ENCODE measurements at places on chromosomes 11 and 22.

- DNase-seq: no peak
Observed at GRCh38 chr11:86669424-86669823, 3.0 kb downstream of the ME3 start.

- no peak for DNase-seq
Observed at GRCh38 chr22:47121791-47122190, 359.3 kb downstream of the TBC1D22A start.

DNA sequence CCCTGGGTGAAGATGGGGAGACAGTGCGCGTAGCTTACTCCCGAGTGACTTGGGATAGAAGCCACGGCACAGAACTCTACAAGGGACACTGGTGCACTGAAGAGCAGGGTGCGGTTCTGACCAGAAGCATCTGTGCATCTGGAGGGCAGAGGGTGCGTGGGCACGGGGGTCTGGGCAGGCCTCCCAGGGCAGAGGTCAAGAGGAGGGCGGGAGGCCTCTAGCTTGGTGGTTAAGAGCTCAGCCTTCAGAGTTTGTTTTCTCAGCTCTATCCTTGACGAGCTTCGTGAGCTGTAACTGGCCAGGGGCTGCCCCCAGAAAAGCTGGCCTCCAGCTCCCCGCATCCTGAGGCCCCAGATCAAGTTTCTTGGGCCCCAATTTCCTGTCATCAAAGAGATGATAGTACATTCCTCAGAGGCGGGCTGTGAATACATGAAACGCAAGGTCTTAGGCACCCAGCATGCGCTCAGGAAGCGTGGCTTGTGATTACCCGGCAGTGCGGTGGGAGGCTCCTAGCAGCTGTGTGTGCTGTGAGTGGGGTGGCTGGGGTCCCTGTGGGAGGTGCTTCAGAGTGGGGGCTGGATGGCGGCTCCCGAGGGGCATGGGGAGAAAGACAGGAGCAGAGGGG, 6.0 kb upstream of the BID start:
- DNase-seq: no peak

- no peak for DNase-seq
Observed at GRCh38 chr11:27497284-27497866, 9.2 kb downstream of the LIN7C start.

DNA sequence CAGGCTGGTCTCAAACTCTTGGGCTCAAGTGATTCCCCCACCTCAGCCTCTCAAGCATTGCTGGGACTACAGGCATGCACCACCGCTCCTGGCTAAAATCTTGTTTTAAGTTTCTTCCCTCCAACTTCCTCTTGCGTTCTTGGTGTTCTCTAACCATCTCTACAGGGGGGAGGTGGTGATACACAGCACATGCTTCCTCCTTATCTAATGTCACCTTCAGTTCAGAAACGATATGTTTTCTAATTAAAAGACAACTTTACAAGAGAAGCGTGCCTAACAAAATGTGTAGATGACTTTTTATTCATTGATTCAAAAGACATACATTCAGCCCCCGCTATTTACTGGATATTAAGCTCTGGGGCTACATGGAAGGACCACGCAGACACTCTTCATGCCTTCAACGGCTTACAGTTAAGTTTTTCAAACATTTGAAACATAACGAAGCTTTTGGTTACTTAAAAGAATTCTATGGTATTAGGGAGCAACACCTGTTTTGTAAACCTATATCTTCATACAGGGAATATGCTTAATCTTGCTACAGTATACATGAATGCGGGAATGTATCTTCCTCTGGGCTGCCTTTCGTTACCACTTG, 933 bp upstream of the DLAT start:
- no peak for DNase-seq

DNA sequence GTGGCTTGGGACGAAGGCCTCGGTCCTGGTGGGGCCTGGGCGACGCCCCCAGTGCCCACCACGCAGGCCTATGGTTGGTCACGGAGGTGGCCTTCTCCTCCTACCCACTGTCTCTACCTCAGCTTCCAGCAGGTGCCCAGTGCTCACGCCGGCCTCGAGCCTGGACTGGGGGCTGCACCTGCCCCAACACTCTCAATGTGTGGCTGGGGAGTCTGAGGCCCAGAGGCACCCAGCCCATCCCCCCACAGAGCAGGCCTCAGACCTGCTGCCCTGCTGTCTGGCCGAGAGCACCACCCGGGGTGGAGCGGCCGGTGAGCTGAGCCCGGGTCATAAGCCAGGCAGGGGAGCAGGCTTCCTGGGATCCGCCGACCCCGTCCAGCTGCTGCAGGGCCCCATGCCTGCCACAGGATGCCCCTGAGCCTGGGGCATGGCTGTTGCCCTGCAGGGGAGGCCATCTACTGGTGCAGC, 28.6 kb upstream of the MUC5AC start:
- no peak for DNase-seq

- DNase-seq: no peak
Observed at GRCh38 chr22:49157529-49158339, 669.9 kb downstream of the BRD1 start.

DNA sequence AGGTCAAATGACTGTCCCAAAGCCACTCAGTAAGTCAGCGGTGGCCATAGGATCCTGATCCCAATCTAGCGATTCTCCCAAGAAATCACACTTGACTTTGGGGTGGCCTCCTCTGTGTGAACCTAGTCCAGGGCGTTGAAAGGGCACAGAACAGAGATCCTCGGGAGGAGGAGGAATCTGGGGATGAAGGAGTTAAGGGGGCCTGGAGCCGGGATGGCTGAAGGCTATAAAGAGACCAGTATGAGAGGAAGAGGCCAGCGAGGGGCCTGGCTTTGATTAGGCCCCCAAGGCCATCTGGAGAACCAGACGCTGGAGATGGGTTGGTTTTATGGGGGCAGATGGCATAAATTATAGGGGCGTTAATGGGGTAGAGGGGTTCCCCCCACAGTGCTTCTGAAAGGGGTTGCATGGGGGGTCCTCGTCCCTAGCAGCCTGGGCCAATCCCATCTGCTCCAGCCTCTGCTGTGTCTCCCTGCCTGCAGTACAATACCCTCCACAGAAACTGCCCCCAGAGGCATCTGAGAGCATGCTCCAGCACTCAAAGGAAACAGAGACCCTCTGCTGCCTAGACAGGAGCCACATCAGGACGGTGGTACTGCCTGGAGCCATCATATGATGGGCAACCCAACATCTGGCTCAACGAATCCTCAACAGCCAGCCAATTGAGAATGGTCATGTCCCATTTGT, 35.2 kb upstream of the TRIM29 start:
- no peak for DNase-seq

GRCh38 chr11:99682646-99683045, 661.9 kb downstream of the CNTN5 start:
- no peak for DNase-seq

DNA sequence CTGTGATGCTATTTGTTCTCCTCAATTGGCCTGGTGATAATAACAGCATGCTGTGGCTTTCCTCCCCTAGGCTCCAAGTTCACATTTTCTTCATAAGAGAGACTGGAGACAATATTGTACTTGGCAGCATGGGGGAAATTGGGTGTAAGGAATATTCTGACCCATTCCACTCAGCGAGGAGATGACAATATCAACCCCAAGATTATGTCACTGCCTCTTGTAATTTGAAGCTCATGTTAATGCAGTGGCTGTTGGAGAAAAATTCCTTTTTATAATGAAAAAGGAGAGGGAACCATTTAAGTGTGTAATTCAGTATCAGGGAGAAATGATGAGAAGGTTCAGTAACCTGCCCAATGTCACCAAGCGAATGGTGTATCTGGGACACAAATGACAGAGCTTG, 665.8 kb downstream of the NTM start:
- DNase-seq: no peak

GRCh38 chr22:19884954-19885751, 30.5 kb upstream of the GNB1L start:
- no peak for DNase-seq

DNA sequence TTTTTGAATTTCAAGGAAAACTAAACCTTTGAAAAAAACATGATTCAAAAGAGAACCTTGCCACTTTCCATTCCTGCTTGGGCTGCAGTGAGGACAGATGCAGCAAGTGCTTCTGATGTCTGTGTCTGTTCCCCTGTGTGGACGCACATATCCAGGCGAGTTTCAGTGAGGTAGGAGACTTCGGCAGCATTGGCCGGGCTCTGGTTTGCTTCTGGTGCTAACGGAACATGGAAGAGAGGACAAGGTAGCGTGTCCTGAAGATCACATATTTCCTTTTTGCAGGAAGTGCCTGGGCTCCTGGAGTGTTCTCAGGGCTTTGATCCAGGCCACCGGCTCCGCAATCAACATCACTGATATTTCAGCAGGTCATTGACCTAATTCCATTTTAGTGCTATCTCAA, 33.1 kb upstream of the IGLL5 start:
- DNase-seq: no peak

GRCh38 chr22:46596819-46597218, 23.4 kb upstream of the GRAMD4 start:
- peak; percentile 93 for DNase-seq

DNA sequence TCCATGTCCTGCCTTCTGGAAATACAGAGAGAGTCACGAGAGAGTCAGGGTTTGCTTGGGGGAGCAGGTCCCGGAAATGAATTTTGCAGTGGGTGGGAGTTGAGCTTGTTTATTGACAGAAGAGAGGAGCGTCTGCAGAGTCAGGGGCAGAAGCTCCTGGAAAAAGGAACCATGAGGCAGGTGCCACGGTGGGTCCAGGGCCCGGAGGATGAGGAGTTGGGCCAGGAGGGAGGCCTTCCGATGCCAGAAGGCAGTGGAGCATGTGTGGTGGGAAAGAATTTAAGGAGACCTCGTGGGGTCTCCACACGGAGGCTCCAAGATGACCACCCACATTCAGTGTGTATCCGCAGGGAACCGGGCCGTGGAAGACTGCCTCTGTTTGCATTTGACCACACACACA, 461.2 kb downstream of the BRD1 start:
- DNase-seq: no peak

DNA sequence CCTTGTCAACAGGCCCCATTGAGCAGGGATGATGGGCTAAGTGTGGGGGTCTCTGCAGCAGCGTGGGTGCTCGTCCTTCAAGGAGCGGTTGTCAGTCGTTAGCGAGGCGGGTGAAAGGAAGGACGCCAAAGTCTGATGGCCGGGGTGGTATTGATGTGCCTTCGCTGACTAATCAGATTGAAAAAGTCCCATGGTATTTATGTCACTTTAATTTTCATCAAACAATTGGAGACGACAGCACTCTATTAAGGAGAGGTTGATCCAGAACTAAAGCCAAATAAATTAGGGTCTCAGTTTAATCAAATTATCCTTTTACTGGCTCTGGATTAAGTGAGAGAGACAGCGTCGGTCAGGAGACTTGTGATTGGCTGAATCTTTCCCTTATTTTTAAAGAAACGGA, 9.6 kb downstream of the HTATIP2 start:
- DNase-seq: no peak

- no peak for DNase-seq
Observed at GRCh38 chr11:65003282-65003681, 6.5 kb upstream of the BATF2 start.

GRCh38 chr11:114345575-114346222, 49.5 kb downstream of the NNMT start:
- DNase-seq: no peak

DNA sequence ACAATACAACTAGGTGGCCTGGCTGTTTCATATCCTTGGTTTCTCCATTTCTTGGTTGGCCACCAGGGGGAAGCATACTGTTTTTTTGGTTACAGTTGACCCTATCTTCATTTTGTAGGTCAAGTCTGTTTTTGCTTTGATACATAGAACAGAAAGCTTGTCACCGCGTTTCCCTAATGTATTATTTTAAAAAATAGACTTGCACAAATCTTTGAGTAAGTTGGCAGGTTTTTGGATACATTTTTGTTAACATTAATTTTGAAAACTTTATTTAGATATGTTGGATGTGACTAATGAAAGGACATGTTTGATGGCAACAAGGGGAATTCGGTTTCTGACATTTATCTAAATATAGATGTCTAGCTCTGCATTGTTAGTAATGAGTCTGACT, 3.0 kb downstream of the NCR3LG1 start:
- DNase-seq: peak; percentile 47

DNA sequence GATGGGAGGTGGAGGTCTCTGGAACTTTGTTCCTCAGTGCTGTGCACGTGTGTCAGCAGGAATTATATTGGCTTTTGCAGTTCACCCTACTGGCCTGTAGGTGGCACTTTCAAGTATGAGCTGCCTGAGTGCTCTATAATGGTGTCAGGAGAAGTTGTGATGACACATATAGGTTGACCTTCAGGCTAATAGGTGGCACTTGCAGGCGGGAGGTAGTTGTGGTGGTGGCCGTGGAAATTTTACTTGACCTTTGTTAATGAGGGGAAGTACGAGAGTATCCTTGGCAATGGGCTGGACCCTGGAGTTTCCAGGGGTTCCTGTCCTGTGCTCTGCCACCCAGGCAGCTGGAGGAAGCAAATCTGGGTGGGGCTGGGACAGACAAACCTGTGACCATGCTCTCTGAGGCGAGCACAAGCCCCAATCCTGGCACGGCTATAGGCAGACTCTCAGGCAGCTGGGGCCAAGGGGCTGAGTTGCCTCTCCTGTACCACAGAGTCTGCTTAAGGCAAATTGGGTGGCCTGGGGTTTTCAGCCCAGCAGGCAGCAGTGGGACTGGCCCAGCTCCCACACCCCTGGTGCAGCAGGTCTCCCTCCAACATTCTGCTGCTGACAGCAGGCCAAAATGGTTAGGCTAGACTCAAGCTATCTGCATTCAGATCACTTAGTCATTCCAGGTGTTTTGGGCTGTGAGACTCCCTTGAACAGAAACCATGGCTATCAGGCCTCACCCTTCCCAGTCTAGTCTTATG, 147.5 kb upstream of the CTSC start:
- no peak for DNase-seq

GRCh38 chr11:31826536-31827438, 15.7 kb upstream of the PAX6 start:
- no peak for DNase-seq

GRCh38 chr22:41181349-41182241, 23.5 kb upstream of the L3MBTL2 start:
- no peak for DNase-seq

DNA sequence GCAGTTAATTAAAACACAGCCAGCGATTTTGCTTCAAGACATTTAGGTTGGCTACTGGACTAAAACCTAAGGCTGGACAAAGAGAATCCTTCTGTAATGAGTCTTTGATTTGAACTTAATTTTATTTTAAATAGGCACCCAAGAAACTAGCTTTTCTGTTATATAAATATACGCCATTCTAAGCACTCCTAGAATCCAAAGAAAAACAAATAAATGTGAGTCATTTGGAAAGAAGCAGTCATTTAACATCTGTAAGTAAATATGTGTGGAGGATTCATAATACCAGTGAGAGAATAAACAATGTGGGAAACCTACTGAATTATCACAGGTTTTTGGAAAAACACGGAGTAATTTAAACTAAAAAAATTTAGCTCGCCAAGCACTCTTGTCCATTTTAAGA, 1.2 kb upstream of the TECTA start:
- no peak for DNase-seq

DNA sequence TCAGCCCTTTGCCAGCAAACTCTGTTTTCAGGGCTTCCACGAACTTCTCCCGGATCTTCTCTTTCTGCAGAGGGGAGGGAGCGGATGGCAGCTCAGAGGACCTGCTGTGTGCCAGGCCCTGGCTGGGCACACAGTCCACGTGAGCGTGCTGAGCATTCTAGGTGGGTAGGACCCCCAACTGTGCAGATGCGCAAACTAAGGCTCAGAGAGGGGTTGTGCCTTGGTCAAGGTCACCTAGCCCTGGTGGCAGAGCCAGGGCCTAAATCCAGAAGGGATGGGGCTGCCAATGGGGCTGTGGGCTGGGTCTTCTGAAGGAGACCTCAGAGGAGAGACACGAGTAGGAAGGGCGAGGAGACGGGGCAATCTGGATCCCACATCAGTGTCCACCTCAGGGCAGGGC, 10.8 kb downstream of the PMM1 start:
- no peak for DNase-seq

GRCh38 chr11:445765-446588, 4.1 kb upstream of the PTDSS2 start:
- DNase-seq: no peak

- no peak for DNase-seq
Observed at GRCh38 chr11:64239662-64240434, 1.0 kb upstream of the FKBP2 start.
